ENCODE measurements at places on chromosomes 4 and X.

GRCh38 chr4:20681271-20681670 lies 19.0 kb upstream of the PACRGL start:
- H3K36me3 ChIP-seq: no peaks in the 10 kb centered on the region
- DNase-seq: no peak

DNA sequence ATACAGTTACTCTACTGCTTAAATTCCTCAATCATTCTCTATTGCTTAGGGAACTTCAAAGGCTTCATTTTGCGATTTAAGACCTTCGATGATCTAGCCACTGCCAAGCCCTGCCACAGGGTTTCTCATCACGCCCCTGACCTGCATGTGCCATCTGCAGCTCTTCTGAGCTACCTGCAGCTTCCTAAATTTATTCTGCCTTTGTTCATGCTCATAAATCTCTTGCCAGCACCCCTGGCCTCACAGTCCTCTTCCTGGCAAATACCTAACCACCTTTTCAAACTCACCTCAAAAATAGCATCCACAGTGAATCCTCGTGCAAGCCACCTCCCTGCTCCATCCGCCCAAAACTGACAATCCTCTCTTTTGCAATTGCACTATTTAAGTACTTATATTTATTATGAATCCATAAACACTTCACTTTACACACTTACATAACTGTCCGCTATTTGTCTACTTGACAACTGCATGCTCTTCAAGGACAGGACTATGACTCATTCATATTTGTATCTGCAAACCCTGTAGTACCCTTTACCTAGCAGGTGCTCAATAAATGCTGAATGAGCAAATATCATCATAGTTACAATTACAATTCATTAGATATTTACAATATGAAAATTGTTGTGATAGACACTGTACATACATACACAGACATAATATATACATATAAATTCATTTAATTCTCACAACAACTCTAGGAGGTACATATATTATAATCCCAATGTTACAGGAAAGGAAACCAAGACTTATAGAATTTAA lies 280.0 kb upstream of the RASGEF1B start:
- no peak overlapping the region for H3K27ac ChIP-seq
- peaks cover 11% of the 10 kb centered on the region for H3K4me1 ChIP-seq
- no peaks in the 10 kb centered on the region for H3K27me3 ChIP-seq
- H3K4me3 ChIP-seq: no peak overlapping the region
- DNase-seq: no peak

- H3K36me3 ChIP-seq: no peaks in the 10 kb centered on the region
- H3K27ac ChIP-seq: no peak overlapping the region
- H3K4me3 ChIP-seq: no peak overlapping the region
- no peaks in the 10 kb centered on the region for H3K27me3 ChIP-seq
- no peaks in the 10 kb centered on the region for H3K4me1 ChIP-seq
- DNase-seq: no peak
These were observed 39.7 kb downstream of the VEGFC start for GRCh38 chr4:176753049-176753448.

- H3K4me3 ChIP-seq: no peak overlapping the region
- H3K27me3 ChIP-seq: no peaks in the 10 kb centered on the region
- H3K27ac ChIP-seq: no peak overlapping the region
- no peaks in the 10 kb centered on the region for H3K36me3 ChIP-seq
These were observed 59.6 kb downstream of the FRYL start for GRCh38 chr4:48720459-48720858.

DNA sequence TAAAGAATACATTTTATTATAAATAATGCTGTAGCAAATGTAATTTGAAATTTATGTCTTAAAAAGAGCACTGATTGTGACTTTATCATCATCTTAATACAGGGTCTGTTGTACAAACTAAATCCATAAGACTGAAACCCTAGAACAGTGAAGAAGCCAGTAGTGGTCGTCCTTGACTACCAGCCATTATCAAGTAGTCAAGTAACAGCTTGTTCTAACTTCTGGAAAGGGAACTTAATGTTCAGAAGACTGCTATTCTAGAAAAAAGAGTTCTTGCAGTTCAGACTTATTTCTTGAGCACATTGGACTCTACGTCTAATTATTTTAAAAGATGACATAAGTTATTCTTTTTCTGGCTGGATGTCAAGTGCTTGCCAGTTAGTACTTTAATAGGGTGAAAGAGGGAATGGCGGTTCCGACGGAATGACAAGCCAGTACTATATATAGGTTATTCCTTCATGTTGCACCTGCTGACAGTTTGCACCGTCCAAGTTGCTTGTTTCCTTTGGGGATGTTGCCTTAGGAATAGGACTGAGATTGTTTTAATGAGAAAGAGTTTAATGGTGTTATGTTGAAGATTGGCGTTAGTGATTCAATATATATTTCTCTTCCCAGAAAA lies 109.9 kb downstream of the RAPGEF2 start:
- no peak overlapping the region for H3K4me3 ChIP-seq
- H3K27me3 ChIP-seq: no peaks in the 10 kb centered on the region
- no peak for DNase-seq
- H3K36me3 ChIP-seq: peaks cover 8% of the 10 kb centered on the region

DNA sequence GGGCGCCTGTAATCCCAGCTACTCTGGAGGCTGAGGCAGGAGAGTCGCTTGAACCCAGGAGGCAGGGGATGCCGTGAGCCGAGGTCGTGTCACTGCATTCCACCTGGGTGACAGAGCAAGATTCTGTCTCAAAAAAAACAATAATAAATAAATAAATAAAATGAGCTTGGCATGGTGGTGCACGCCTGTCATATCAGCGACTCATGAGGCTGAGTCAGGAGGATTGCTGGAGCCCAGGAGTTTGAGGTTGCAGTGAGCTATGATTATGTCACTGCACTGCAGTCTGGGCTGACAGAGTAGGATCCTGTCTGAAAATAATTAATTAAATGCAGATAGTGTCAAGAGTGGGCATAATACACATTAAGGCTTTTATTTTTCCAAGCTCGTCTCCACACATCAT lies 77.5 kb downstream of the DHRSX start:
- H3K4me1 ChIP-seq: no peaks in the 10 kb centered on the region
- H3K27ac ChIP-seq: no peak overlapping the region
- no peaks in the 10 kb centered on the region for H3K27me3 ChIP-seq
- H3K36me3 ChIP-seq: peaks cover 16% of the 10 kb centered on the region
- no peak overlapping the region for H3K4me3 ChIP-seq

- H3K27me3 ChIP-seq: peaks cover 85% of the 10 kb centered on the region
- DNase-seq: no peak
- H3K4me1 ChIP-seq: no peaks in the 10 kb centered on the region
- no peaks in the 10 kb centered on the region for H3K36me3 ChIP-seq
These were observed 2.5 kb downstream of the PHOX2B start for GRCh38 chr4:41746025-41746439.

GRCh38 chr4:89364541-89364940 lies 56.9 kb upstream of the GPRIN3 start:
- H3K27me3 ChIP-seq: no peaks in the 10 kb centered on the region
- H3K27ac ChIP-seq: no peak overlapping the region
- H3K4me3 ChIP-seq: no peak overlapping the region
- no peak for DNase-seq
- H3K36me3 ChIP-seq: no peaks in the 10 kb centered on the region

- no peaks in the 10 kb centered on the region for H3K4me1 ChIP-seq
- no peak overlapping the region for H3K4me3 ChIP-seq
- H3K36me3 ChIP-seq: no peaks in the 10 kb centered on the region
- H3K27me3 ChIP-seq: no peaks in the 10 kb centered on the region
These were observed 218.7 kb upstream of the PPARGC1A start for GRCh38 chr4:24108567-24108966.

GRCh38 chr4:39539089-39539611 lies 11.9 kb upstream of the UGDH start:
- no peaks in the 10 kb centered on the region for H3K4me1 ChIP-seq
- no peaks in the 10 kb centered on the region for H3K27me3 ChIP-seq
- no peak overlapping the region for H3K27ac ChIP-seq
- DNase-seq: no peak
- H3K36me3 ChIP-seq: peaks cover 19% of the 10 kb centered on the region

DNA sequence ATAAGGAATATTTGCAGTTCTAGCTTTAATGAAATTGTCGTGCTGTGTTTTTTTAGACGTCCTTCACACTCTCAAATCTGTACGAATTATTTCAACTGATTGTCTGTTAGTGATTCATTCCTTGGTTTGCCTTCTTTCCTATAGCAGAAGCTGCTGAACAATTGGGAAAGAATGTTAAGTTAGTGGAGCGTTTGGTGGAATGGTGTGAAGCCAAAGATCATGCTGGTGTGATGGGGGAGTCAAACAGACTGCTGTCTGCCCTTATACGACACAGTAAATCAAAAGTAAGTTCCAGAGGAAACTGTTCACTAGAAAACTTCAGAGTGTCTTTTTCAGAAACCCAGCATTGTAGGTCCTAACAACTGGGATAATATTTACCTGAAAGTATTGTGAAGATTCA lies 159.9 kb downstream of the RAP1GDS1 start:
- no peak for DNase-seq
- no peaks in the 10 kb centered on the region for H3K27me3 ChIP-seq
- no peak overlapping the region for H3K4me3 ChIP-seq
- H3K27ac ChIP-seq: no peak overlapping the region
- peaks cover 48% of the 10 kb centered on the region for H3K36me3 ChIP-seq

- no peak overlapping the region for H3K27ac ChIP-seq
- no peaks in the 10 kb centered on the region for H3K36me3 ChIP-seq
- H3K4me1 ChIP-seq: no peaks in the 10 kb centered on the region
- DNase-seq: no peak
These were observed 12.3 kb upstream of the INPP4B start for GRCh38 chr4:142858446-142858845.

- no peak for DNase-seq
- peaks cover 61% of the 10 kb centered on the region for H3K36me3 ChIP-seq
- no peaks in the 10 kb centered on the region for H3K27me3 ChIP-seq
These were observed 127.2 kb downstream of the UBE2K start for GRCh38 chr4:39825090-39825489.

DNA sequence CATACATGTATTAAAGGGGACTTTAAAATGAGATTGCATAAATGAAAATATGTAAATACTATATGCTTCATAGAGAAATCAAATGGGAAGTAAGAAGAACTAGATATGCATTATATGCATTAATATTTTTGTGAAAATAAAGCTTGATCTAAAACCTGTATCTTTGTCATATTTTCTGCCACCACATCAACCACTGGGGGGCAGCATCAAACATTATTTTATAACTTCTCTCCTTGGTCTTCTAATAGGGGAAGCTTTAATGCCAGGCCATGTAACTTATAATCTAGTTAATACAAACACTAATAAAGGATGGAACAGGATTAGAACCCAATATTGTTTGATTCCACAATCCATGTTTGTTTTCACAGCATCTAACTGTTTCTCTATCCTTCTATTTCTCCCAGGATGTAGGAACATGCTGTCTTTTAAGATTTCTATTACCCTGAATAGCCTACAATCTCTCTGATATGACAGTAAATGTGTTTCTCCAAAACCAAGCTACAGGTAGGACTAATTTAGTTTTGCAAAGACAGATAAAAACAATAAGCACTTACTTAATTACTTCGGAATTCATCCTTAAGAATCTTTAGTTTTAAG lies 10.0 kb downstream of the QRFPR start:
- peaks cover 11% of the 10 kb centered on the region for H3K27me3 ChIP-seq
- H3K4me1 ChIP-seq: no peaks in the 10 kb centered on the region
- no peak overlapping the region for H3K4me3 ChIP-seq
- no peak for DNase-seq
- H3K36me3 ChIP-seq: no peaks in the 10 kb centered on the region

DNA sequence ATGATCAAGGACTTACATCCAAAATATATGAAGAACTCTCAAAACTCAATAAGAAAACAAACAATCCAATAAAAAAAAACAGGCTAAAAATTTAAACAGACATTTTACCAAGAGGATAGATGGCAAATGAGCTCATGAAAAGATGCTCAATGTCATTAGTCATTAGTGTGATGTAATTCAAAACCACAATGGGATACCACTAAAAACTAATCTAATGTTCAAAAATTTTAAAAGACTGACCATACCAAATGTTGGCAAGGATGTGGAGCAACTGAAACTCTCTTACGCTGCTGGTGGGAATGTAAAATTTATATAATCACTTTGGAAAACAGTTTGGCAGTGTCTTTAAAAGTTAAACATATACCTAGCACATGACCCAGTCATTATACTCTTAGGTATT lies 43.7 kb downstream of the RPS6KA6 start:
- DNase-seq: no peak
- H3K27me3 ChIP-seq: no peaks in the 10 kb centered on the region
- H3K36me3 ChIP-seq: no peaks in the 10 kb centered on the region
- no peaks in the 10 kb centered on the region for H3K4me1 ChIP-seq
- H3K4me3 ChIP-seq: no peak overlapping the region

All from lower lobe of right lung (tissue), 2 donors.